GM23338 (cell line): ENCODE measurements at places on chromosomes 7 and 10. TPM values are rescaled to one million over a fixed set of nuclear protein-coding genes. Genes with fewer than 3 reads are reported as not detected.

The DOCK4 gene
- 33.8 and 38.8 TPM in 2 replicates for total RNA-seq

DNA sequence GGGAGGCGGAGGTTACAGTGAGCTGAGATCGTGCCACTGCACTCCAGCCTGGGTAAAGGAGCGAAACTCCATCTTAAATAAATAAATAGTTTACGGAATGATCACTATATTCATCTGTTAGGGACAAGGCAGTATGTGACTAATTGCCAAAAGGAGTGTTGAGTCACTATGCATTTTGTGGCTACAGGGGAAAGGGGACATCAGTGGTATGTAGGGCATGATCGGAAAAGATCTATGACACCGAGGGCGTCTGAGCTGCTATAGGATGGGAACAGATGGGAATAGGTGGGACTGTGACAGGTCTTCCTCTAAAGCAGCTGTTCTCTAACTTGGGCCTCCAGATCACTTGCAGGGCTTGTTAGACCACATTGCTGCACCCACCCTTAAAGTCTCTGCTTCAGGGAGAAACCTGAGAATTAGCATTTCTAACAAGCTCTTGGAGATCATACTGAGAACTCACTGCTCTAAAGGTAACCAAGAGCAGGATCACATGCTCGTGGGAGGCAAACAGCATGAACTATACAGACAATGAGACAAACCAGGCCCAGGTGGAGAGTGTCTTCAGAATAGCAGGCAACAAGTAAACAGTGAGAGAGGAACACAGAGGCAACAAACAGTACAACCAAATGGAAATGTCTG, 65.1 kb upstream of the ITGA8 start:
- peak; percentile 30 for DNase-seq
- no peak overlapping the region for H3K4me3 ChIP-seq
- H3K27ac ChIP-seq: no peak overlapping the region
- H3K27me3 ChIP-seq: no peaks in the 10 kb centered on the region
- 0 out of 2 replicates have a peak, but pooled peaks cover 15% of the 10 kb centered on the region for H3K4me1 ChIP-seq
- H3K36me3 ChIP-seq: no peaks in the 10 kb centered on the region

DNA sequence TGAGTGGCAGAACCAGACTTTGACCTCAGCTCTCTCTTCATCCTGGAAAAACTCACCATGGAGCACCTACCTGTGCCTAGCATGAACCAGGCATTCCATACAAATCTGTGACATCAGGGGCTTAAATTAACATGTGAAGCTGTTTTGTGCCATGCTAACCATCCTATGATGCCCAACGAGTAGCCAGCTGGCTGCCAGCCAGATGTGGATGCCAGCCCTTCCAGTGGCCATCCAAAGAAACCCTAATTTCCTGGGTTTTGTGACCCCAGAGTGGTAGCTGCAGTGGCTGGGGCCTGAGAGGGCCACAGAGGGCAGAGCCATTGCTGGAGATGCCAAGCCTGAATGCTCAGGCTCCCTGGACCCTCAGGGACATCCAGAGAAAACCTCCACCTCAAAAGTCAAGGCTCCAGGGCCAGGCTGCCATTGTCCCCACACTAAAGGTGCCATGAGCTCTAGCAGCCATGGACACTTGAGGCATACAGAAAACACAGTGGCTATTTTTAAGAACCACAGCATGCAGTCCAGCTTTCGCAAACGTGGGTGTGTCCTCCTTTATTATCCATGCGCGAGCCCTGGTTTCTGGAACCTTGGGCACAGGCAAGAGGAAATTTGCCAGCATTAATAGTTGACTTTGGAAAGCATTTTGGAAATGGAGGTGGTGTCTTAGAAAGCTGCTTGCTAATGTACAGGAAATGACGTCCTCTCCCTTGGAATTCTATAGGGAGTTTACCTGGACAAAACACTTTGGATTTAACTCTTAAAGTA, 6.0 kb downstream of the CPXM2 start:
- no peak for DNase-seq
- H3K4me3 ChIP-seq: no peak overlapping the region
- H3K4me1 ChIP-seq: peaks cover 11% of the 10 kb centered on the region
- no peak overlapping the region for H3K27ac ChIP-seq
- no peaks in the 10 kb centered on the region for H3K36me3 ChIP-seq
- H3K27me3 ChIP-seq: peaks cover 10% of the 10 kb centered on the region

The AKR1E2 gene
- total RNA-seq: 3.3 and 4.3 TPM in 2 replicates

The GJD4 gene
- 0.35 TPM in 1 of 2 replicates, not detected in the other for total RNA-seq

- no peaks in the 10 kb centered on the region for H3K27me3 ChIP-seq
- H3K36me3 ChIP-seq: no peaks in the 10 kb centered on the region
- no peak overlapping the region for H3K4me3 ChIP-seq
- DNase-seq: no peak
These were observed 247.0 kb downstream of the WDR11 start for GRCh38 chr10:121098211-121098610.

The SLC26A5 gene
- 0.49 and 0.58 TPM in 2 replicates for total RNA-seq

DNA sequence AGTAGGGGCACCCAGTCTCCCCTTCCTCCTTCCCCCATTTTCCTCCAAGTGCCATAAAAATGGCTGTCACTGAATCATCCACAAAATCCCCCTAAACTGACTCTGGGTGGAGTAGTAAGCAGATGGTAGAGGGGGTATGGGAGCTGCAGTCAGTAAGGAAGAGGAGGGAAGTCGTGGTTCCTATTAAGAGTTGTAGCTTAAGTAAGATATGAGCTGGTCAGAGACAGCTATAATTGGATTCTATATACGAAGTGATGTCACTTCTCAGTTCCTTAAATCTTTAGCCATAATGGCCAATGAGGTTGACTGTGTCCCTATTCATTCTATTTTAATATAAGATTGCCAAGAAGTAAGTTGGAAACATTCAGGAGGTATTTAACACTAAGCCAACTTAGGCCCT, 131.7 kb downstream of the SLC16A9 start:
- no peaks in the 10 kb centered on the region for H3K4me1 ChIP-seq
- H3K27ac ChIP-seq: no peak overlapping the region
- DNase-seq: no peak
- no peaks in the 10 kb centered on the region for H3K27me3 ChIP-seq
- H3K4me3 ChIP-seq: no peak overlapping the region

GRCh38 chr10:64086083-64086767, 565.0 kb downstream of the REEP3 start:
- peaks cover 20% of the 10 kb centered on the region for H3K4me1 ChIP-seq
- H3K27ac ChIP-seq: no peak overlapping the region
- H3K27me3 ChIP-seq: peaks cover 17% of the 10 kb centered on the region; the same call in 1 of the 2 replicates
- H3K36me3 ChIP-seq: no peaks in the 10 kb centered on the region
- no peak overlapping the region for H3K4me3 ChIP-seq

The IRF5 gene
- 1.1 and 3.7 TPM in 2 replicates for total RNA-seq

The C1QL3 gene
- 0.85 and 2.3 TPM in 2 replicates for total RNA-seq

- H3K4me3 ChIP-seq: no peak overlapping the region
- no peaks in the 10 kb centered on the region for H3K4me1 ChIP-seq
- H3K36me3 ChIP-seq: peaks cover 48% of the 10 kb centered on the region
- peak overlapping the region; percentile 47; the same call in 1 of the 2 replicates for H3K27ac ChIP-seq
- peak; percentile 85 for DNase-seq
These were observed 10.3 kb downstream of the HUS1 start for GRCh38 chr7:47968847-47969774.

DNA sequence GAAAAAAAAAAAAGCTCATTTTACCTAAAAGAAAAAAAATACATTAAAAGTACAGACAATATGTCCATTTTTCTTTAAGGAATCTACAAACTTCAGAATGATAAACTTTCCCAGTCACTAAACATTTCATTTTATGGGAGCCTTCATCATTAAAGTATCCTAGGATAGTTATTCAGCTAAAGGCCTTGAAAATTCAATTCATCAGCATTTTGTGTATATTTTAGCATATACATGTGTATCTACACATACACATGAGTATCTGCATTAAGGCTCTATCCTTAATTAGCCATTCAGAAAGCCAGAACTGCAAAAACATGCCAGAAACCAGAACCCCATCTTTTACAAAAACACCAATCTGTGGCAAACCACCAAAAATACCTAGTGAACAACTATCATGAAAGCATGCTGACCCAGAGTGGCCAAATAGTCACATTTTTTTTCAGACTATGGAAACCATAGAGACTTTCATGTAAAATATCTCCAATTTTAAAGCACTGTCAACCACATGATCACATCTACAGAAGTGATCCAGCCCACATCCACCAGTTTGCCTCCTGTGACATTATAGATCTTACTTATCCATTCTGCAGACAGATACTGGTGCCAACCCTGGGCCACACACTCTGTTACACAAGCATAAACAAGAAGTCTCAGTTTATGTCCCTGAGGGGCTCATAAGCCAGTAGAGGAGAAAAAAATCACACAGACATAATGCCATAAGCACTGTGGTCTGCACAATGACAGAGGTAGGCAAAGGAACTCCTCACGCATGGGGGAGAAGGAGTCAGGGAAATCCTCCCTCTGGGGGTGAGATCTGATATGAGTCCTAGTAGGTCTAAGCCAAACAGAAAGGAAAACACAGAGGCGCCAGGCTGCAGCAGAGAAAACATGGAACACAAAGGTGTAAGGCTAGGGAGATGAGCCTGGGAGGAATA, 79.2 kb downstream of the SRPK2 start:
- no peaks in the 10 kb centered on the region for H3K36me3 ChIP-seq
- H3K4me3 ChIP-seq: no peak overlapping the region
- H3K27ac ChIP-seq: peak overlapping the region; percentile 13; the same call in 1 of the 2 replicates
- DNase-seq: peak; percentile 48
- H3K4me1 ChIP-seq: peaks cover 16% of the 10 kb centered on the region

DNA sequence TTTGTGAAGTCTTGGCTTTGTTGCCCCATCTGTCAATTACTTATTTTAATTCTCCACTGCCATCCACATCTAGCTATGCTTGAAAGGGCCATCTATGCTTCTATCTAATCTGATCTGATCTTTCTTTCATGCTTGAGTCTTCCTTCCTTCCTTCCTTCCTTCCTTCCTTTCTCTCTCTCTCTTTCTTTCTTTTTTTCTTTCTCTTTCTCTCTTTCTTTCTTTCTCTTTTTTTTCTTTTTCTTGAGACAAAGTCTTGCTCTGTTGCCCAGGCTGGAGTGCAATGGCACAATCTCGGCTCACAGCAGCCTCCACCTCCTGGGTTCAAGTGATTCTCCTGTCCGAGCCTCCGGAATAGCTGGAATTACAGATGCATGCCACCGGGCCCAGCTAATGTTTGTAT, 11.3 kb downstream of the TFR2 start:
- no peaks in the 10 kb centered on the region for H3K36me3 ChIP-seq
- H3K27me3 ChIP-seq: peaks cover 21% of the 10 kb centered on the region
- peaks cover 11% of the 10 kb centered on the region for H3K4me1 ChIP-seq
- H3K27ac ChIP-seq: no peak overlapping the region
- no peak for DNase-seq

DNA sequence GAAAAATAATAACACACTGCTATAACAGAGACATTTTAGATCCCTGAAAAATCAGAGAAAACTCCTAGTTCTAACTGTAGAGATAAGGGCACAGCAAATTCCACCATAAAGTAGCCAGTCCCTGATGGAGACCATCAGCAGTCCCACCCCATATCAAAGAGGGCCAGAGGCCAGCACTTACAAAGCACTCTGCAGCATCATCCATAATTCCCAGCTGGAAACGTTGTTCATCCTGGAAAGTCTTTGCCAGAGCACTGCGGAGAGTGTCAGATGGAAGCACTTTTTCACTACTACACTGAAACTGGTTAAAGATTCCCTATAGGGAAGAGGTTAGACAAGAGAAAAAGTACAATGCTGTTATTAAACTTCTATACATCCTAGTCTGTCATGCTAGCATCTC, 45.8 kb downstream of the USP54 start:
- H3K36me3 ChIP-seq: no peaks in the 10 kb centered on the region
- no peak overlapping the region for H3K27ac ChIP-seq
- H3K27me3 ChIP-seq: no peaks in the 10 kb centered on the region
- DNase-seq: no peak
- H3K4me1 ChIP-seq: no peaks in the 10 kb centered on the region

DNA sequence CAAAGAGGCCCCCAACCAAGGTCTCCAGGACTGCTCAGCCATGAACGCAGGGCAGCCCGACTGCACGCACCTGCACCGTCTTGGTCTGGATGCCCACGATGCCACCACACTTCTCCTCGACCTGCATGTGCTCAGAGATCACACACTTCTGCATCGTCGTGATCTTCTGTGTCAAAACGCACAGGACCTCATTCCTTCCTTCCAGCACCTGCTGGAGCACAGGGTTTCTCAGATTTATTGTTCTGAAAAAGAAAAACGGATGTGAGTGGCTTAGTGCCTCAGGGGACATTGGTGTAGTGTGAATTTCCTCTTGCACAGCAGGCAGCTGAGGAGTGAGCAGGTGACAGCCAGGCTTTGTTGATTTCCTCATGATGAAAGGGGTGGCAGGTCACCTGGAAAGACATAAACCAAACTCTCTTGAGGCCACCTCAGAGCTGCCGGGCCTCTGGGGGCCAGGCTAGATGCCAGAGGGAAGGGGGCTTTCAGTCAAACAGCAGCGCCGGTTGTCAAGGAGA, 38.2 kb downstream of the GSDME start:
- no peak overlapping the region for H3K27ac ChIP-seq
- H3K4me1 ChIP-seq: peaks cover 23% of the 10 kb centered on the region
- no peaks in the 10 kb centered on the region for H3K27me3 ChIP-seq
- DNase-seq: no peak
- H3K36me3 ChIP-seq: no peaks in the 10 kb centered on the region

The FAM24B gene
- 6.5 and 10.9 TPM in 2 replicates for total RNA-seq

DNA sequence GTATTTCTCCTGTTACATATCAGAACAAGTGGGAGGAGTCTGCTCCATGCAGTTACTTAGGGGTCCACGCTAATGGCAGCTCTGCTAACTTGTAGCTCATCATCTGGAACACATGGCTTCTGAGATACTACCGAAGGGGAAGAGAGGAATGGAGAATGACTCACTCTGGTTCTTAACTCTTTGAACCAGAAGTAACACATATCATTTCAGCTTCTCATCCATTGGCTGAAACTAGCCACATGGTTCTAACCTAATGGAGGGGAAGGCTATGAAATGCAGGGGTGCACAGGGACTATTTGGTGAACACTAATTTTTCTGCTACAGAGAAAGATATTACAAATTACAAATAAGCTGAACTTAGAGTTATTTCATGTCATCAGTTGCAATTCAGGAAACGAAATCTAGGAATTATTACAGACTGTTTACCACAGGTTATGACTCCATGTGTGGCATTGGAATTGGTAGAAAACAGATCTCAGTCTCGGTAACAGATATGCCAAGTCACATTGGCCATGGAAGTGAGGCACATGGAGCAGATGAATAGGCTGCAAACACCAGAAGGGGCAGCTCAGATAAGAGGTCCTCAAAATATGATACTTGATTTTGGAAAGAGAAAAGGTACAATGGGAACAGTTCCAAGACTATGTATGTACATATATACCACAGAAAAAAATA, 9.4 kb upstream of the KAT6B start:
- peaks cover 6% of the 10 kb centered on the region; the same call in 1 of the 2 replicates for H3K4me1 ChIP-seq
- no peak overlapping the region for H3K4me3 ChIP-seq
- 0 out of 2 replicates have a peak, but pooled peaks cover 15% of the 10 kb centered on the region for H3K27me3 ChIP-seq
- no peaks in the 10 kb centered on the region for H3K36me3 ChIP-seq

DNA sequence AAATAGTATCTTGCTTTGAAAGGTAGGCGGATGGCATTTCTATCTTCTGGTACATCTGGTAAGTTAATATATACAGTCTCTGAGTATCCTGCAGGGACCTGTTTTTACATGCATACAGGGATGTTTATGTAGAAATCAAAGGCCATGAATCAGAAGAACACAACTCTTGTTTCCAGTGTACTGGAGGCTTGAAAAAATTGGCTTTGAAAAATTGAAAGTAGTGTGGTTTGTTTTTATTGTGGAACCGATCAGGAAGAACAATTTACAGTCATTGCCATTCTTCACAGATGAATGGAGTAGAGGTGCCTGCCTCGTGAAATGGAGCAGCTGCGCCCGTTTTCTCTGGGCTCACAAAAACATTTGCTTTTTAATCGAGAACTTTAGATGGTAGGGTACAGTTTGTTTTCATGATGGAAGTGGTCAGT, 54.0 kb upstream of the RPA3 start:
- peaks cover 23% of the 10 kb centered on the region for H3K4me1 ChIP-seq
- no peaks in the 10 kb centered on the region for H3K36me3 ChIP-seq
- DNase-seq: no peak
- no peak overlapping the region for H3K4me3 ChIP-seq
- H3K27ac ChIP-seq: no peak overlapping the region
- no peaks in the 10 kb centered on the region for H3K27me3 ChIP-seq
